Natural killer cell (primary cell): ENCODE measurements at places on chromosomes 7 and 10.

DNA sequence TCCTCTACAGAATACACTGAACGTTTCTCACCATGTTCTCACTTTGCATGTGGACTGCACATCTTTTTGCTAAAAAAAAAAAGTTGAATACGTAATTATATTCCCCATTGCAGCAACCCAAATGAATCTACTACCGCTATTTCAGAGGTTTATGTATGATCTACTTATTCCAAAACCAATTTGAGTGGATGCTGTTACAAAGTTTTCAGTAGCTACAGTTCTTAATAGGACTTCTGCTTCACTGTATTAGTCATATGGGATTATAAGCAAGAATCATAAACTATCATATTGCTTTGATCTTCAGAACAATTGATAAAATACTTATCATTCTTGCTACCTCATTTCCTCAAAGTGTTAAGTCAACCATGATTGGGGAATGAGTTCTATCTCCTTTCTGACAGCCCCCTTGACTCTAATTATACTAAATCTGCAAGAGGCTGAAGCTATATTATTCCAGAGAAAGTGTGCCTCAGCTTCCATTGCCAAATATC lies 257.0 kb downstream of the PARD3 start:
- no peak for DNase-seq

DNA sequence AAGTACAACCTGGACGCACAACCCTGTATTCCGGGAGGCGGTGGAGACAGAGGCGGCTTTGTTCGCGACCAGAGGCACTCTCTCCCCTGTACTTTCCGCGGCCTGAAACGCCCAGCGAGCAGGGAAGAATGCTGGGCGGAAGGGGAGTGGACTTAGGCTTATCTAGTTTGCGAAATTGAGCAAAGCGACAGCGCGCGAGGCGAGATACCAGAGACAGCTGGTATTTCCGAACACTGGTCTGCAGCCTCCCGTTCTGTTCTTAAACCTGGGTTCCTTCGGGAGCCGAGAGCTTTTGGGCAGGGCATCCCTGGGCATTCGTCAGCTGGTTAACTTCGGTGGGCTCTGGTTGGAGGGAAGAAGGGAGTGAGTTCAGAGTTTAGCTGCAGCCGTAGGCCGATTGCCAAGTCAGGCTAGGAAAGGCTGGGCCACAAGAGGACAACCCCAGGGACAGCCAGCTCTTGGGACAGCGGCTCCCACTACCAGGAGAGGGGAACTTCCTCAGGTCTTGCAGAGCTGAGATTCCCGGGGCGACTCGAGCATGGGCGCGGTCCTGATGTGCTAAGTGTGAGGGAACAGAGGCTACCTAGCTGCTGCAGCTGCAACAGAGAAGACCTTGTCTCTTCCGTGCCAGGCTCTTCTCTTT lies 3.9 kb downstream of the HMX3 start:
- peak; percentile 19 for DNase-seq

DNA sequence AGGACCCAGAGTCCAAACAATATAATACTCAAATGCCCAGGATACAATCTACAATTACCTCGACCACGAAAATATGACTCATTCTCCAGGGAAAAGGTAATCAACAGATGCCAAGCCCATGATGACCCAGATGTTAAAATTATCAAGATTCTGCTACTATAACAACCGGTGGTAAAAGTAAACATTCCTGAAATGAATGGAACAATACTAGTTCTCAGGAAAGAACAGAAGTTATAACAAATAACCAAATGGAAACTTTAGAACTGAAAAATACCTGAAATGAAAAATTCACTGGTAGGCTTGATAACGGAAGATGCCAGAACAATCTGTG lies 34.1 kb upstream of the GUSB start:
- DNase-seq = no peak

GRCh38 chr10:35210961-35211360 lies 84.3 kb downstream of the CREM start:
- DNase-seq = no peak

DNA sequence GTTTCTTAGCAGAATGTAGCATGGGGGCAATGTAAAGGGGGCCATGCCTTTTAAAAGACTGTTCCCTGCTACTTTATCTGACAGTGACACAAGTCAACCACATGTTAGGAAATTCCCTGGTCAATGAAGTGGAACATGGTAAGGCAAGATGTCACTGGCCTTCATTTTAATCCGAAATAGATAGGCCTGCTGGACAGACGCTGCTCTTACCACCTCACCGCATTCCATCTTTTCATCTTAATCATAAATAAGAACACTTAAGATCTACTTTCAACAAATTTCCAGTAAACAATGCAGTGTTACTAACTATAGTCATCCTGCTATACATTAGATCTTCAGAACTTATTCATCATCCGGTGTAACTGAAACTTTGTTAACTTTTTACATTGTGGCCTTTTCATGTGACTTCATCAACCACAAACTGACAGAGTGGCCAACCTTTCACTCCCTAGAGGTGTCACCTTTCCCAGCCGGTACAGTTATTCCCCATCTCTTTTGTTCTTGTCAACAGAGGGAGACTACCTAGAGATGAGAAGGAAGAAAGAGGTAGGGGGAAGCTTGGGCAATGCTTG lies 15.6 kb downstream of the ASB4 start:
- DNase-seq = peak; percentile 26

DNA sequence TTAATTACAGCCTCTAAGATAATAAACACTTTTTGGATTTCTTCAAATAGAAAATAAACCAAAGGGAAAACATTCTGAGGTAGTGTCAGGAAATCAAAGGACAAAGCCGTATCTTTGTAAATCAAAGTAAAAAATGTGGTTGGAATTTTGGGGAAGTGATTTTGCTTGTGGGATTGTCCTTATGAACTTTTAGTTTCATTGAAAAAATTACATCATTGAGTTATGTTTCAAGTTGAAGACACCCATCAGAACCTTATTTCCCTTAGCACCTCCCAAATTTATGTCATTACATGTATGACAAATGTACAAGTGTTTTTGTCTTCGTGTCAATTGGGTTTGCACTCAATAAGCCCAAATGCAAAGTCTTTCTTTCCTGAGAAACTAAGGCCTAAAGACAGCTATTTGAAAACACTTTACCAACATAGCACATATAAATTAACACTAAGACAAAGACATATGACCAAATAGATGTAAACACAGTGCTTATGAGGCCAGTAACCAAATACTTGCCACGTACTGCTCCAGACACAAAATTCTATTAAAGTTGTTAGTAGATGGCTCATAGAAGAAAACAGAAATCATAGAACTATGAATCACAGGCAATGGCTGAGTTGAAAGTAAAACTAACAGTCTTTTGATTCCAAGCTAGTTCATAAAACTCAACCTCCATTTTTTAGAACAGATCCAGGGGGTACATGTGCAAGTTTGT lies 26.9 kb upstream of the LAMB4 start:
- DNase-seq = no peak

DNA sequence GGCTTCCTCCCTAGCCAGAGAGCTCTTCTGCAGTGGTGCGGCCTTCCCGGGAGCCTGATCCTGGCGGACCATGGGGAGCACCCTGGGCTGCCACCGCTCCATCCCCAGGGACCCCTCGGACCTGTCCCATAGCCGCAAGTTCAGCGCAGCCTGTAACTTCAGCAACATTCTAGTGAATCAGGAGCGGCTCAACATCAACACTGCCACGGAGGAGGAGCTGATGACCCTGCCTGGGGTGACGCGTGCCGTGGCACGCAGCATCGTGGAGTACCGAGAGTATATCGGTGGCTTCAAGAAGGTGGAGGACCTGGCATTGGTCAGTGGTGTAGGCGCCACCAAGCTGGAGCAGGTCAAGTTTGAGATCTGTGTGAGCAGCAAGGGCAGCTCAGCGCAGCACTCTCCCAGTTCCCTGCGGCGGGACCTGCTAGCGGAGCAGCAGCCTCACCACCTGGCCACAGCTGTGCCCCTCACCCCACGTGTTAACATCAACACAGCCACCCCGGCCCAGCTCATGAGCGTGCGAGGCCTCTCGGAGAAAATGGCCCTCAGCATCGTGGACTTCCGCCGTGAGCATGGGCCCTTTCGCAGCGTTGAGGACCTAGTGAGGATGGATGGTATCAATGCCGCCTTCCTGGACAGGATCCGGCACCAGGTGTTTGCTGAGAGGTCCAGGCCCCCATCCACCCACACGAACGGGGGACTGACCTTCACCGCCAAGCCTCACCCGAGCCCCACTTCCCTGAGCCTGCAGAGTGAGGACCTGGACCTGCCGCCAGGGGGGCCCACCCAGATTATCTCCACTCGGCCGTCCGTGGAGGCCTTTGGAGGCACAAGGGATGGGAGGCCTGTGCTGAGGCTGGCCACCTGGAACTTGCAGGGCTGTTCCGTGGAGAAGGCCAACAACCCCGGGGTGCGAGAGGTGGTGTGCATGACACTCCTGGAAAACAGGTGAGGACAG lies 1.5 kb downstream of the EEPD1 start:
- no peak for DNase-seq

- DNase-seq = no peak
Measured at GRCh38 chr10:29163746-29164145, 125.1 kb upstream of the LYZL1 start.

DNA sequence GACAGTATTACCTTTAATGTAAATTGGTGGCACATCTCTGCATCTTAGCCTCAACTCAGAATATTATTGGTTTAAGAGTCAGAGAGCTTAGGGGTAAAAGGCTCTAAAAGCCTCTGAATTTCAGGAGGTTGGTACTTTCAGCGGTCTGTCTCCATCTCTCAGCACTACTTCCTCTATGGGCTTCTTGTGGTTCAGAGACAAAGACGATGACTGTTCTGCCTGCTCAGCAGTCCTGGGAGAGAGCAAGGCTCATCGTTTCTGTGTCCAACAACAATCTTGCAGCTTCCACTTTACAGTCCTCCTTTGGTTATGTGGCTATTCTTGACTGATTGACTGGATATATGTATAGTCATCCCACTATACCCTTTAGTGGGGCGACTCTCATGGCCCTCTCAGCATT lies 394.7 kb downstream of the AUTS2 start:
- DNase-seq = peak; percentile 9

GRCh38 chr10:6124666-6125065 lies 35.8 kb downstream of the RBM17 start:
- no peak for DNase-seq

DNA sequence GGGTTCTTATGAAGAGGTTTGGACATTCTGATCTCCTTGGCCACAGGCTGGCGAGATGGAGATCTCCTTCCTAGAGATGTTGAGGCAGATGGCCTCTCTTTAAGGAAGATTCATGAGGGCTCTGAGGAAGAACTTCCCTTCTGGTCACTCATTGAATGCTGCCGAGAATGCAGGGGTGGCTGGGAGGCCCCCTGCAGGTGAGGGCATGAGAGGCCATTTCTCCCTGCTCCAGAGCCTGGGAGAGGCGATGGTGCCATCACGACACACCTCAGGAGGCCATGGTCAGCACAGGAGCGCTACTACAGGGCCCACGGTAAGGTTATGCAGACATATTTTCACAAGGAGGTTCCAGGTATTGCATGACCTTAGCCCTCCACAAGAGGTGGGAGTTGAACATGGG lies 40.2 kb downstream of the CXCL12 start:
- DNase-seq = no peak

DNA sequence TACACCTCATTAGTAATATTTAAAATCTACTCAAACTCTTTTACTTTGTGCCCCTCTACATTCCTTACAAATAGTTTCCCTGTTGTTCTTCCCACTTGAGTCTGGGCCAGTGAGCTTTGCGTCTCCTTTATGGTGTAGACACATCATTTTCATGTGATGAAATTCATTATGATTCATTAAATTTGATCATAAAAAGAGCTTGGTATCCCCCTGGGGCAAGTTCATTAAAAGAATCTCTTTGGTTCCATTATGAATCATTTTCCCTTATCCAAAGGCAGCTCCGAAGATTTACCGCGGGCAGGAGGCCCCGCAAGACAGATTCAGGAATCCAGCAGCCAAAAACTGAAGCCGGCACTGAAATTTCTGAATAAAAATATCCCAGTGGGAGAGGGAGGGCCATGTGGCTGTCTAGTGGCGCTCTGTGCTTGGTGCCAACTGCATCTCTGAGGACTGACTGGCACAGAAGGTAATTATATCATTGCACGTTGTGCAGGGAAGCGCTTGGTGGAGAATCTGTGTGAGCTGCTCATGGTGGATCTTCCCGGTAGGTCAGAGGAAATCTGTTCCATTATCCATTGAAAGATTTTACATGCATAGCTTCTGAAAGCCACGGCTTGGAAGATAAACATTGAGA lies 151.4 kb upstream of the PITRM1 start:
- DNase-seq = no peak

DNA sequence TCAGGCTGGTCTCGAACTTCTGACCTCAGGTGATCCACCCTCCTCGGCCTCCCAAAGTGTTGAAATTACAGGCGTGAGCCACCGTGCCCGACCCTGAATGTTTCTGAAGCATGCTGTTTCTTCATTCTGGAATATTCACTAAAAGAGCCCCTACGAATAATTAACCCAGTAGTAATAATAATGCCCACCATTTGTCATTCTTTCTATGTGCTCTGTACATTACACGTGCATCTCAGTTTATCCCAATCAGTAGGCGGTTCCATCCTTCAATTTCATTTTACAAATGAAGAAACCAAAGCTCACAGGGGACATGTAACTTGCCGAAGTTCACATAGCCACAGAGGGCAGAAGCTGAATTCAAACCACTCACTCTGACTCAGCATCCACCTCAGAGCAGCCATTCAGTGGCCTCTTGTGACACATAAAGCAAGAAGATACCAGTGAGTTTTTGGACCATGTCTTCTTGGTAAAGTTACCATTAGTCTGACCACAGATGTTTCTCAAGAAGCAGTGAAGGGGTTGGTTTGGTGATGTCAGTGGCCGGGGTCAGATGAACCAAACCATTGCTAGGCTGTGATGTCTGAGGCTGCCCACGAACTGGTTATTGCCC lies 71.9 kb upstream of the DUSP5 start:
- DNase-seq = no peak

DNA sequence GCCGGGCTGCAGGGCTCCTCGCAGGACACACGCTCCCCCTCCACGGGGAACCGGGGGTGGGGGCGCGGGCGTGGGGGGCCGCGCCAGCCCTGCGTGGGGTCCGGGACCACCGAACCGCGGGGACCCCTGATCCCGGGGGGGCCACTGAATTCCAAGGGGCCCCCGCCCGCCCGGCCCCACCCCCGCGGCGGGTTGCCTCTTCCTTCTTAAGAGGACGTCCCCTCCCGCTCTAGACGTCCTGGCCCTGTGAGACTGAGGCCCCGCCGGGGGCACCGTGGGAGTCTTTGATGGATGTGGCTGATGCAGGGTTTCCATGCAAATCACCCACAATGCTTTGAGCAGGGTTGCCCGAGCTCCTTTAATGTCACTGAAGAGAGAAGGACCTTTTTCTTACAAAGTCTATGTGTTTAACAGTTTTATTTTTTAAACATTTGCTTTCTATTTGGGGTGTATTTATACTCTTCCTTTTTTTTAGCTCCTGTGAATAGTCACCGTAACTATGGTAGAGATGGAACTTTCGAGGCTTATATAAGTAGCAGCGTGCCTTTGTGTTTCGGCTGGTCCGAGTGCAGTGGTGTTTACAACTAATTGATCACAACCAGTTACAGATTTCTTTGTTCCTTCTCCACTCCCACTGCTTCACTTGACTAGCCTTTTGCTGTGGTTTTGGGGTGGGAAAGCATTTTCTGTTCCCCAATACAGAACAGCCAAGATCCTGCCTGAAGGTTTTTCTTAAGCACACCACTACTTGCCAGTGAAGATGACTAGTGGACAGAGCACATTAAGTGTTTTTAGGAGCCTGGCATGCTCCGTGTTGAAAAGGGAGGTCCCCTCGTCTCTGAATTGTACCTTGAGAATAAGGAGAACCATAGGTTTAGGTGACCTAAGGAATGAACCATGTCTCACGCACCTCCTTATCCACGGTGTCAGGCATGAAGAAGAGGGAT lies 44.8 kb downstream of the PDIA4 start:
- DNase-seq = peak; percentile 93
